Kidney epithelial cell (primary cell): ENCODE measurements at places on chromosomes 13 and 19. TPM values are rescaled to one million over a fixed set of nuclear protein-coding genes. Genes with fewer than 3 reads are reported as not detected.

DNA sequence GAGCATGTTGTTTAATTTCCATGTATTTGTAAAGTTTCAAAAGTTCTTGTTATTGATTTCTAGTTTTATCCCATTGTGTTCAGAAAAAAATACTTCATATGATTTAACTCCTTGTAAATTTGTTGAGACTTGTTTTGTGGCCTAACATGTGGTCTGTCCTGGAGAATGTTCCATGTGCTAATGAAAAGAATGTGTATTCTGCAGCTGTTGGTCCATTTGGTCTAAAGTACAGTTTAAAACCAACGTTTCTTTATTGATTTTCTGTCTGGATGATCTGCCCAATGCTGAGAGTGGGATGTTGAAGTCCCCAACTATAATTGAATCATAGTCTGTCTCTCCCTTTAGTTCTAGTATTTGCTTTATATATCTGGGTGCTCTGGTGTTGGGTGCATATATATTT, 34.9 kb upstream of the TPP2 start:
- no peak for DNase-seq

DNA sequence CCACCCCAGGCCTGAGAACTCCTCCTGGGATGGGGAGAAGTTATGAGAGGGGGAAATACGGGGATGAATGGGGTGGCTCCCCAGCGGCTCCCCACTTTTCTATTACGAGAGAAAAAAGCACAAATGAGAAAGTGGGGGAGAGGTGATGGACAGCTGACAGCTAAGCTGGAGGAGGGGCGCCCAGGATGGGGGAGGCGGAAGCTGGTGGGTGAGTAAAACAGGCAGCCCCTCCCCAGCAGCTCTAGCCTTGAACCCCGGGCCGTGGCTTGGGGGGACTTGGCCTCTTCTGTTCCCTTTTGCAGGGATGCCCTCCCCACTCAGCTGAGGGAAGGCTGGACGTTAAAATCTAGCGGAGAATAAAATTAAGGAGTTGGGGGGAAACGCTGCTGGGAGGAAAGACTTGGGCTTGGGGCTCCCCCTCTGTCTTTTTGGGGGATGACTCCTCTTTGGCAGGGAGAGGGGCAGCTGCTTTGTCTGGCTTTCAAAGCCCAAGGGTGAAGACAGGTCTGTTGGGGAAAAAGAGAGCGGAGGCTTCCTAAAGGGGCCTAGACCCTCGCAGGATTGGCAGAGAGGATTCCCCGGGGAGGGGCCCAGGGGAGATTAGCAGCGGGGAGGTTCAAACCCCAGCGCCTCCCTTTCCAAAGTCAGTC, 1.4 kb upstream of the SAMD1 start:
- no peak for DNase-seq

C19orf18 gene
- 0.17 TPM in 1 of 2 replicates, not detected in the other for total RNA-seq

GRCh38 chr19:37936166-37936565, 29.2 kb downstream of the SIPA1L3 start:
- no peak for DNase-seq

F2RL3 gene
- total RNA-seq: 0.88 and 1.4 TPM in 2 replicates

ATP12A gene
- 0.04 and 0.07 TPM in 2 replicates for total RNA-seq

- DNase-seq: no peak
Observed at GRCh38 chr13:28409648-28410047, 85.3 kb downstream of the FLT1 start.

- DNase-seq: no peak
Observed at GRCh38 chr13:46172531-46172991, 9.4 kb downstream of the LCP1 start.

SLC25A15 gene
- 27.5 and 33.4 TPM in 2 replicates for total RNA-seq

DNA sequence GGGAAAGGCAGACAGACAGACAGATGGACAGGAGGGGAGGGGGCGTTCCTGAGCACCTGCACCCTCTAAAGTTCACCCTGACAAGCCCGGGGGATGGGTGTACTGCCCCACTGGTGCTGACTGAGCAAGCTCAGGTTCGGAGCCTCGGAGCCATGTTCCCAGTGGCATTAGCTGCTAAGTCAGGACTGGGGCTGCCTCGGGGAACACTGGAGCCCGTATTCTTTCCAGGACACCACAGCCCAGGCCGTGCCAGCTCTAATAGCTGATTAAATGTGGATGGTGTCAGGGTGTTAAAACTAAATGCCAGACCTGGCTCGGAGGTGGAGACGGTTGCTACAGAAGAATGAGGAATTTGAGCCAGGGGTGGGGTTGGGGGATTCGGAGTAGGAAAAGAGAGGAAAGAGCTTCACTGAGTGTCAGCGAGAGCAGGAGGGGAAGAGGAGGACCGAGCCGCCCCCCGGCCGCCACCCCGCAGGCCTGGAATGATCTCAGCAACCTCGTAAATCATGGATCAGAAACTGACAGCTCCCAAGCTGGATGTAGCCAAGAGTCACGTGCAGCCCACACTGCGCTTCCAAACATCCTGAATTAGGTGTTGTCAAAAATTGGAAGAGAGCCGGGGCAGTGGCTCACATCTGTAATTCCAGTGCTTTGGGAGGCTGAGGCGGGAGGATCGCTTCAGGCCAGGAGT, 10.4 kb downstream of the MAP2K2 start:
- DNase-seq: no peak

DNA sequence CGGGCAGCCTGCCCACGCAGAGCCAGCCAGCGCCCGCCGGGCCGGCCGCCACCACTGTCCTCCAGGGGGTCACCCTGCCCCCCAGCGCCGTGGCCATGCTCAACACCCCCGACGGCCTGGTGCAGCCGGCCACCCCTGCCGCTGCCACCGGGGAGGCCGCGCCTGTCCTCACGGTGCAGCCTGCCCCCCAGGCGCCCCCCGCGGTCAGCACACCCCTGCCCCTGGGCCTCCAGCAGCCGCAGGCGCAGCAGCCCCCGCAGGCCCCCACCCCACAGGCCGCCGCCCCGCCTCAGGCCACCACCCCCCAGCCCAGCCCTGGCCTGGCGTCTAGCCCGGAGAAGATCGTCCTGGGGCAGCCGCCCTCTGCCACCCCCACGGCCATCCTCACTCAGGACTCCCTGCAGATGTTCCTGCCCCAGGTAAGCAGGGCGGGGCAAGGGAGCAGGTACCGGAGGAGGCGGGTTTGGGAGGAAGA, 32.3 kb upstream of the EHD2 start:
- no peak for DNase-seq

DNA sequence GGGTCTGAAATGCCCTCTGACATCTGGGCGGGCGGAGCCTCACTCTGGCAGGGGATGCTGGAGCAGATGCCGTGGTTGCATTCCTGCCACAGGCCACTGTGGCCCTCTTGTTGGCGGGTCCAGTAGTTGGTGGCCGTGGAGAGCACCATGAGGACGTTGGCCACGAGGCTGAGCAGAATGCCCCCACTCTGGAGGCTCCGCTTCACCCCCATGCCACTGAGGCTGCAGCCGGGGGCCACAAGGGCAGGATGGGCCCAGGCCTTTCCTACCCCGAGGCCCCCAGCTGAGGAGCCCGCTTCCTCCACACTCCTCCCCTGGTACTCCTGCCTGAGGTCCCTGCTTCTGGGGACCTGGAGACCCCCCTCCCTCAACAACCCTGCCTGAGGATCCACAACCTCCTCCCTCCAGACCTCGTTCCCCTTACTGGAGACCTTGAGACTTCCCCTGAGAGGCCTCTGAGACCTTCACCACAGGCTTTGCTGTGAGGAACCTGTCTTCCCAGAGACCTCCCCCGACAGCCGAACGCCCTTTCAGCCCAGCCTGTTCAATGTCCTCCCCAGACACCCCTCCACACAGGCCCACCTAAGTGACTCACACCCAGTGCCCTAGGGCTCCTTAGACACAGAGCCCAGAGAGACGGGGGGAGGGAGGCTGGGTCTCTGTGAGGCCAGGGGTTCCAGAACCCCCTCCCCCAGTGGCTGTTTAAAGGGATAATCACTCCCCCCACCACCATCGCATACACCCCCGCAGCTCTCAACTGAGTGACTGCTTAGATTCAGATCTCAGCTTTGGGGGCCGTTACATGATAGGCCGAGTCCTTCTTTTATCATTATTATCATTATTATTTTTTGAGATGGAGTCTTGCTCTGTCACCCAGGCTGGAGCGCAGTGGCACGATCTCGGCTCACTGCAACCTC, at the start of gene CLDND2:
TSS of gene CLDND2 (minus strand) at position 638 of the 917 bp plus-strand sequence. CDS start at position 212, 426 bp downstream.
- DNase-seq: no peak

DNA sequence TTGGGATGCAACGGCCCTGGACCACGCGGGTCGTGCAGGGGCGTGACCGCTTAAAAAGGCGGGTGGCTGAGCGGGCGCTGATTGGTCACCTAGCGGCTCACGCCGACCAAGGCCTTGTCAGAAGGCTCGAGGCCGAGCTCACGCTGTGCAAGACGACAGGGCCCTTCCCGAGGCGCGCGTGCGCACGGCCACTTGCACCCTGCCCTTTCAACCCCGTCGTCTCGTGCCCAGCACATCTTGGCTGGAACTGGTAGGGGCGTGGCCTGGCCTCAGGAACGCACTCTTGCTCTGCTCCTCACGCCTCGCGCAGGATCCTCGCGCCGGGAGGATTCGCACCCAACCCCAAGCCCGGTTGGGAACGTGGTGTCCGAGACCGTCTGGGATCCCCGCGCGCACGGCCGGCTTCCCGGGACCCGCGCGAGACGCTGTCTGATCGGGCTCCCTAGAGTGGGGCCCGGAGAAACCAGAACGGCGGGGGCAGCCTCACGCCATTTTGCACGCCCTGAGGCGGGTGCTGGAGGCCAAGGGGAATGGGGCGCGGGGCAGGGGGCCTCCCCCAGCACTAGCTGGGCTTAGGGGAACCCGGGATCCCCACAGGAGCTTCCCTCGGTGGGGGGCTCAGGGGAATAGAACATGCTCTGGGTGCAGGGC, at the start of gene MEIOSIN:
TSS of gene MEIOSIN (plus strand) at position 280 of the 651 bp plus-strand sequence. CDS start 1,938 bp downstream, outside the sequence.
- DNase-seq: no peak

- DNase-seq: peak; percentile 69
Observed at GRCh38 chr19:19404879-19405860, at the start of gene GATAD2A. Gene GATAD2A, plus strand, starts transcription at chr19:19405675. Its CDS starts 59,671 bp downstream, at chr19:19465346.

- DNase-seq: peak; percentile 35
Observed at GRCh38 chr19:6023085-6023682, 45.2 kb upstream of the RANBP3 start.

STOML3 gene
- not detected in 2 replicates for total RNA-seq

DNA sequence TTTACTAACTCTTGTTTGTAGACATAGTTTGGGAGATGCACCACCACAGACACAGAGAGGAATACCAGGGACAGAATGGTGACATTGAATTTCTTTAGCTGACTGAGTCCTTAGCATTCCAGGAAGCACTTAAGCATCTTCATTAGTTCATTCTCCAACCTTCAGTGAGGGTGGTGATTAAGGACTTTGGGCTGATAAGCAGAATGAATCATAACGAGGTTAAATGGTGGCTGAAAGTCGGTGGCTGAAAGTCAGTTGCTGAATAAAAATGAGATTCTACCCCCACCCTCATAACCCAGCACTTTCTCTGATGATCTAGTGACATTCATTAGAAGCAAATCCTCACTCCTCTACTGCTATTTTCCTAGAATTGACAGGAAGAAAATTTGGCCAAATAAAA, 10.6 kb downstream of the PCDH8 start:
- no peak for DNase-seq

DENND1C gene
- total RNA-seq: 1.6 and 4.6 TPM in 2 replicates

NFIC gene
- total RNA-seq: 18.0 and 31.6 TPM in 2 replicates

DNA sequence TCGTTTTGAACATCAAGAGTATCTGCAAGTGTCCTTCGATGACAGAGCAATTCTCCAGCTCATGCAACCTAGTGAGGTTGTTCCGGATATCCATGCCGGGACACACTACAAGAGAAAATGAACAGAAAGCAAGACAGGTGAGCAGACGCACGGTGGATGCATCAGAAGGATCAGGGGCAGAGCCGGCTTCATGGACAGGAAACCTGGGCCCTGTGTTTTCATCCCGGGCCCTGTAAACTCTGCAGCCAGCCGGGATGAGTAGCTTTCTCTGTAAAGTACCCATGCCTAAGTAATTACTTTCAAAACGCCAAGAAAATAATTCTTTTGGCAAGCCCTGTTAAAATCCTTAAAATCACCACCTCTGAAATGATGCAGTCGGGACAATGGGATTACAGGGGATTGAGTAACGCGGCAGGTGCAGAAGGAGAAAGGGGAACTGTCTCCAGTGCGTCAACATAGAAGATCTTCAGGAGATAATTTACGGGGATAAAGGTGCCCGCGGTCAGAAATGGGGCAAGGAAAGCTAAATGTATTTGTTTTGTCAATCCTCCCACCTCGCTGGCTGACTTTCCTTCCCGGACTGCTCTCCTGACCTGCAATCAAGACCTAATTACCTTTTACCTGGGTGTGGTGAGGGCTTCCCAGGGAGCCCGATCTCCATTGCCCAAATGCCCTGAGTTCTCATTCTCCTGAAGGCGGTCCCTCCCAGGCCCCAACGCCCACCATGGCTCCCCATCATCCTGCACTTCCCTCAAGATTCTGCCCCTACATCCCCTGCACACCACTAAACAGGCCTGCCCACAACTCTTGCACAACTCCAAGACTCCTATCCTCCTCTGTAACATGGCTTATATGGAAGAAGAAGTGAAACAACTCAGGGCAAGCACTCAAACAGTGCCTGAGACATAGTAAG, 26.2 kb downstream of the INSR start:
- DNase-seq: no peak

DNA sequence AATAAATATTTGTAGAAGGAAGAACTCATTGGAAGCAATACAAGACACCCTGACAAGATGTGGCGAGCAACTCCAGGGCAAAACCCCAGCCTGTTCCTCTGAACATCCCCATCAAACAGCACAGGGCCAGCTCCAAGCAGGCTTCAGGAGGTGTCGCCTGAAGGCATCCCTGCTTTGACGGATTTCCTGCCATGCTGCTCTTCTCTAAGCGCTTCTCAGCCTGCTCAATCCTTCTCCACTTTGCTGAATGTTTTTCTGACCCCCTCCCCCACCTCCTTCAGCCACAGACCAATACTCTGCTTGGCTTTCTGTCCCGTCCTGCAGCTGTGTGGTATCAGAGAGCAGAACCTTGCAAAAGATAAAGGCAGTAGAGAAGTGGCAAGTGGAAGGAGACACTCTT, 28.4 kb downstream of the C19orf81 start:
- DNase-seq: no peak

KCNRG gene
- 0.62 TPM in 1 of 2 replicates, not detected in the other for total RNA-seq

FCER2 gene
- total RNA-seq: not detected in 2 replicates

DNA sequence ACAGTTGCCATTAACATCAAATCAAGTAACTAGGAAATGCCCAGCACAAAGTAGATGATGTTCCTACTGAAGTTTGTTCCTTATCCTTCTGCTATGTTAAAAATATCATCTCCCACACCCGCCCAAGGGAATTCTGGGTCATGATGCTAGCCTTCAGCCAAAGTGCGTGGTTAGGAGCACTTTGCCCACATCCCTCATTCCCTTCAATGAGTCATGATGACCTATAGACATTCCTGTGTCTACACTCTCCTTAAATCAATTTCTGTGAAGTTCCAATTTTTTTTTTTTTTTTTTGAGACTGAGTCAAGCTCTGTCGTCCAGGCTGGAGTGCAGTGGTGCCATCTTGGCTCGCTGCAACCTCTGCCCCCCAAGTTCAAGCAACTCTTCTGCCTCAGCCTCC, 17.0 kb downstream of the RXFP2 start:
- peak; percentile 39 for DNase-seq

- DNase-seq: peak; percentile 28
Observed at GRCh38 chr13:48121733-48122132, 26.8 kb upstream of the MED4 start.

DNA sequence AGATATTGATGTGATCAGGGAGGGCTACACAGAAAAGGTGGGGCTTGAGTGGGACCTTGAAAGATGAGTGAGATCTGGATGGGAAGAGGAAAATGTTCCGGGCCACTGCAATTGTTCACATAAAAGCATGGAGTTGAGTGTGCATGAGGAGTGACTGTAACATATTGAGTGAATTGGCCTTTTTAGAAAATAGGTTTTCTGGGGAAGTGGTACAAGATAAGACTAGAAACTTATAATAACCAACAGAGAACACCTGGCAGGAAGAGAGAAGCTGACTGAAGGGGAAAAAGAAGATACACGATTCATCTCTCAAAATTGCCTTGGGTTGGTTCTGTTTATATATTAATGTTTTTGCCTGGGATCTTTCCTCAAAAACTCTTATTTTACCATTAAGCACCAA, 32.2 kb downstream of the SLC10A2 start:
- no peak for DNase-seq
